ENCODE measurements at places on chromosomes 2 and 18. TPM values are rescaled to one million over a fixed set of nuclear protein-coding genes. Genes with fewer than 3 reads are reported as not detected.
A peak's percentile ranks its signal among the peaks of the same experiment; 100 is the strongest.

DNA sequence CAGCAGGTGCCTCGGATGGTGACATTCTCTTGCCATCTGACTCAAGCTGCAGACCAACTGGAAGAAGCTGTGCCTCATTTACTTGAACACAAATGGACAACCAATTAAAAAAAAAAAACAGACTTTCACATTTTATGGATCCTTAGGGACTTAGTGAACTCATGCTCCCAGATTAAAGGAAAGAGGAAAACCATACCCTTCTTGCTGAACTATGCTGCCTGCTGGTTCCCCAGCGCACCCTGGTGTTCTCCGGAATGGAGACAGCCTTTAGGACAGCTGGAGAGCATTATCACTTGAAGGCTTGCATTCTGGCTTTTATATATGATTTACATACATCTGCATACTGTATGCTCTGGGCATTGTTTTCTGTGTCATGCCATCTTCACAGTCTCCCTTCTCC is 370.7 kb downstream of the SLC4A3 start:
- DNase-seq = peak; percentile 39

DNA sequence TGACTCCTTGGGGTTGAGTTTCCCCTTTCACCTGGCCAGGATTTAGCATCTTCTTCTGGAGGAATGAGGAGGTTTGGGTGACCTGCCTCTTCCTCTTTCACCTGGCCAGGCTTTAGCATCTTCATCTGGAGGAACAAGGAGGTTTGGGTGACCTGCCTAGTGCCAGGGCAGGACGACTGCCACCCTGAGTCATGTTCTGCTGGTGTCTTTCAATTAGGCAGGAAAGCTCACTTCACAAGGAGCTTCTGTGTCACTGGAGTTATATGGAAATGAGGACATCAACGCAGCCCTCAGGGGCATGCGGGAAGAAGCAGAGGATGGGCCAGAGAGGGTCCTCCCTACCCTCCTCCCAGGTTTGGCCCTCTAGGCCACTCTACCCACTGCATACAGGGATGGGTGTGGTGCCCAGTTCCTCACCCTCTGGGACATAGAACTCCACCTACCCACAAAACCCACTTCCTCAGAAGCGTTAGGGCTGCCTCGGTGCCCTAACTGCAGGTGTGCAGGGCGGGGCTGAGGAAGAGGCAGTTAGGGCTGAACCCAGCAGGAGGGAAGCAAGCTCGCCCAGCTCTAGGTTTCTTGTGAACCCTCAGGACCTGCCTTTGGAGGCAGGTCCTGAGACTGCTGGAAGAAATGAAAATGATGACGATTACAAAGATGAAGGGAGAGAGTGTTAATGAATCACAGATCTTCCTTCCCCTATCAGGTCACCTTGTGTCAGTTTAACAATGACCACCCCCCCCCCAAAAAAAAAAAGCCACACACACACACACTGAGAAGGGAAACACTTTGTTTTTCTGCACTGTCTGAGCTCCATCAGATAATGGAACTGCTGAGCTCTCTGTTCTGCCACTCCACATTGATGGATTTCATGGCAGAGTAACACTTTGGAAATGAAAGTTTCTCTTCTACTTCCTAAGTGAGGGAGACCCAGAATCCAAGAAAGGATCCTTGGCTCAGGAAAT is 71.0 kb downstream of the ARL4C start:
- DNase-seq = no peak

- peak; percentile 52 for DNase-seq
Observed at GRCh38 chr2:25042321-25043240, 705 bp downstream of the EFR3B start.

GRCh38 chr2:230697676-230698075 is 15.0 kb upstream of the CAB39 start:
- no peak for DNase-seq

- no peak for DNase-seq
Observed at GRCh38 chr2:122135021-122135937, 379.8 kb downstream of the TSN start.

IL1R1 gene
- total RNA-seq = 0.55 TPM

TEX44 gene
- not detected for total RNA-seq

All from WTC11 (cell line).